Stimulated activated CD8-positive, alpha-beta memory T cell treated with anti-CD3 and anti-CD28 coated beads, Interleukin-15, amount 100 ng/mL, for 4 hours (primary cell): ENCODE measurements at places on chromosomes 4 and X.
A peak's percentile ranks its signal among the peaks of the same experiment; 100 is the strongest.

DNA sequence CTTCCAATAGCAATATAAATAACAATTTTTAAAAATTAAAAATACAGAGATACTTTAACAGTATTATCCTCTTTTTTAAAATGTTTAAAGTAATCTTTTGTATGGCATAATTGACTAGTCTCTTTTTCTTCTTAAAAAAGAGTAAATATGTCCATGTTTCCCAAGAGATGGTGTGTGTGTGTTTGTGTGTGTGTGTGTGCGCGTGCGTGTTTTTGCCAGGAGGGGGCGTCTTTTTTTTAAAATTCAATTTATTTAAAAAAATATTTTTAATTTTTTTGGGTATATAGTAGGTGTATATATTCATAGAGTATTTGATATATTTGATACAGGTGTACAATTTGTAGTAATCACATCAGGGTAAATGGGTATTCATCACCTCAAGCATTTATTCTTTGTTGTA is 1073.7 kb downstream of the PCDH7 start:
- DNase-seq: no peak

DNA sequence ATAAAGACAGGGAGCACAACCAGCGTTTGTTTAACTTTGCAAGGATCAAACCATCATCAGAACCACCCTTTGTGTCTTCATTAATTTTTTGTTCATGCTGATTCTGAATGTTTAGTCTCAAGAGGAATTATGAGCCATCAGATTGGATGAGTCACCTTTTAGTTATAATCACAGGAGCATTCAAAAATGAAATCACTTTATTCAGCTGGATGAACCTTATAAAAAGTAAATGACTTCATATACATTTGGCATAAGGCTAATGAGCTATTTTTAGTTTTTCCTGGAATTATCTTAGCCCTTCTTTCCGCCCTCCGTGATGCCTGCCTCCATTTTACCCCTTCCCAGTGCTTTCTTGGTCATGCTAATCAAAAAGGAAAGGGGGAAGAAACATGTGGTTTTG is 103.6 kb downstream of the SORBS2 start:
- DNase-seq: no peak

GRCh38 chr4:54837576-54838140 is 179.9 kb downstream of the KIT start:
- DNase-seq: no peak

- DNase-seq: no peak
Observed at GRCh38 chrX:110600745-110601310, 194.8 kb downstream of the CHRDL1 start.

- DNase-seq: no peak
Observed at GRCh38 chr4:186592966-186593586, 37.7 kb upstream of the MTNR1A start.

GRCh38 chr4:6752486-6752829 is 30.1 kb upstream of the KIAA0232 start:
- DNase-seq: no peak

GRCh38 chrX:20252381-20253231 is 14.1 kb downstream of the RPS6KA3 start:
- DNase-seq: peak; percentile 38
